ENCODE measurements at places on chromosomes 5 and 9.
A peak's percentile ranks its signal among the peaks of the same experiment; 100 is the strongest.

DNA sequence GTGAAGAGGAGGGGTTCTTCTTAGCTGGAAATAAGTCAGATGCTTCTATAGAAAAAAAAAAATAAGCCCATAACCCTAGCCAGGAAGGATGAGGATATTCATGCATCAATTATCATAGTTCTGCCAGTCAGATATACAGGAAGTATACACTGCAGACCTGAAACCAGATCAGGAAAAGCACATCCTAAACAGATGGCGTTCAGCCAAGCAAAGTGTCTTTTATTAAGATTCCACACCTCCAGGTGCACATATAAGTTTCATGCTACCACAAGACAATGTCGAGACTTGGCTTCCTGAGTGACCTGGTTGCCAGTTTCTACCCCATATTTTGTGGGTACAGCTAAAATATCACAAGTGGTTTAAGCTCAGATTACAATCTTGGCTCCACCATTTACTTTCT, 108.3 kb downstream of the CETN3 start:
- no peak for DNase-seq

GRCh38 chr5:531101-531748, 7.0 kb upstream of the SLC9A3 start:
- no peak for DNase-seq

- no peak for DNase-seq
Measured at GRCh38 chr5:180052211-180052818, 19.2 kb downstream of the RNF130 start.

GRCh38 chr5:158899211-158899610, 200.5 kb downstream of the EBF1 start:
- DNase-seq = no peak

DNA sequence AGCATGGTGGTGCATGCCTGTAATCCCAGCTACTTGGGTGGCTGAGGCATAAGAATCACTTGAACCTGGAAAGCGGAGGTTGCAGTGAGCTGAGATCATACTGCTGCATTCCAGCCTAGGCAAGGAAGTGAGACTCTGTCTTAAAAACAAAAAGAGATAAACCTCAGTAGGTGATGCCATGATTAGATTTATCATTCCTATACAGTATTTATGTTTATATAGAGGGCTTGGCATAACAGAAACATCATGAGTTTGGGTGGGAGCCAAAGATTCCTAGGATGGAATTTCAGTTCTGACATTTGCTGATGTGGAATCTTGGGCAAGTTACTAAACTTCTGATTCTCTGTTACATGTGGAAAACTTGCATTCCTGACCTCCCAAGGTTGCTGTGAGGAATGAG, 22.3 kb downstream of the RFK start:
- no peak for DNase-seq

DNA sequence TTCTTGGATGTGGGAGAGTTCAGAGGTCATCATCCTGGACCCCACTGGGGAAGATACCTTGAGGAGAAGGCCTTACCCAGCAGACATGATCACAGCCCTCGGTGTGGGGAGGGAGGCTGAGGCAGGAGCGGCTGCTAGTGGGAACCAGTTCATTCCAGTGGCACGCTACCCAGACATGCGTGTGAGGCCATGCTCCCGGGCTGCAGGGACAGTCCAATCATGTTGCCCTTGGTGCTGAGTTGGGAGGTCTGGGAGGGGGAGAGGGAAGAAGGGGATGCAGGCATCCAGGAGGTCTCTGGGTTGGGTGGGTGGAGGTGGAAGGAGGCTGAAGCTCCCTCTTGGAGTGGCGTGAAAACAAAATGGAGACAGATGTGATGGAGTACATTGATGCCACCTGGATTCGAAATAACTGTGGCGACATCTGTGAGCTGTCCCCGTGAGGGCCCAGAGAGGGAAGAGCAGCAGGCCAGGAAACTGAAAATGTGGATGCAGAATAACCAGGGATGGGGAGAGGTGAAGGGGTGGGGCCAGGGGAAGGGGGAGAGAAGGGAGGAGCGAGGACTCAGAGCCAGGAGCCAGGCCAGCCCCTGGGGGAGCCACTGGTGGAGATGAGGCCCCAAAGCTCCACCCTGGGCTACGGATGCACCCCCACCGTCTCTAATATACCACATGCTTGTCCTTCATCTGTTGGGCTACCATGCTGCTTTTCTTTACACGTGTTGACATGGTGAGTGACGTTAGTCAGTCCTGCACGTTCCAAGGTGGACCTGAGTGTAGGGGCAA, 16.2 kb downstream of the NDUFS6 start:
- DNase-seq = no peak

DNA sequence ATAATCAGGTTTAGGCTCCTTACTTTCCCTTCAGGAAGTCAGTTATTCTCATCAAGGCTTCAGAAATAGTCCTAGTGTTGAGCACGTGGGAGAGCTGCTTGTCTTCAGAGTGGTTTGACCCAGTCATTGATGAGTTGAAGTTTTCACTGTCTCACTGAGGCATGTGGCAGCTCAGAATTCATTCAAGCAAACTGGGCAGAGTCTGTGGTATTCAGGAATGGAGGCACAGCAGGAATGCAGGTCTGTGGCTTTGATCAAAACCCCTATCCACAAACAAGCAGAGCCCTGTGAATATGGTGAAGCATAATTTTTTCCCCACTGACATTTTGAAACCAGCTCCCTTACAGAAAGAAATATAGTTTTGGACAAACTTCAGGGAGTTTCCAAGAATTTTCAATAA, 207.3 kb downstream of the CD180 start:
- DNase-seq = no peak

- DNase-seq = no peak
Measured at GRCh38 chr9:120158221-120158620, 421.7 kb downstream of the CDK5RAP2 start.

GRCh38 chr5:69431424-69432303, 16.7 kb downstream of the MARVELD2 start:
- DNase-seq = no peak

DNA sequence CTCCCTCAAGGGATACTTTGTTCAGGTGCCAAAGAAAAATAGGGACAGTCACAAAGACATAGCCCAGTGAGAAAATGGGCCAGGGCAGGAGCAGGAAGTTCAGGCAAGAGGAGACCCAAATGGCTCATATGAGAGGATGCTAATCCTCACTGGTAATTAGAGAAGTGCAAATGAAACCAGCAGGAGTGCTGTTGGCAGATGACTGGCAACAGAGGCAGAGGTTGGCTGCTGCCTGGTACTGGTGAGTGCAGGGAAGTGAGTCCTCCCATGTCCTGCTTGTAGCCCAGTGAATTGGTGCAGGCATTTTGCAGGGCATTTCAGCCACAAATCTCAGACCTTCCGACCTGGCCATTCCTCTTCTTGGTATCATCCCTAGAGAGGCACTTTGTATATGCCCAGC, 23.5 kb downstream of the ODF2 start:
- DNase-seq = no peak

GRCh38 chr5:7181841-7182240, 214.1 kb upstream of the ADCY2 start:
- DNase-seq = no peak

DNA sequence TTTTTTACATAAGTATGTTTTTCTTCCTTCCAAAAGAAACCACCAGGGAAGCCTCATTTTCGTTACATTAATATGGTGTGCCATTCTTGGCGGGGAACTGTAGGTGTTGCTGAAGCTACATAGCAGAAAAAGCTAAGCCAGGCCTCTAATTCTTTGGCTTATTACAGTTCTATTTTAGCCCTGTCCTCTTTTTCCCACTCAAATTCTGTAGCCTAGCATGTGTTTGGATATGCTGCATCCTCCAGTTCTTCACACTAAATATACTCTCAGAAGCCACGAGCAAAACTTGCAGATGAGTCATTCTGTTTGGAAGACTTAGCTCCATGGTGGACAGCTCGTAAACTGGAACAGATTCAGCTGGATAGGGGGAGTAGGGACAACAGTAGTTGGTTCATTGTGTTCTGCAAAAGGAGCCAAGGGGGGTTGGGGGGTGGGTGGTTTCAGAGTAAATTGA, 369.4 kb downstream of the TMEM161B start:
- no peak for DNase-seq

- DNase-seq = no peak
Measured at GRCh38 chr5:24855485-24855884, 210.7 kb upstream of the CDH10 start.

- peak; percentile 30 for DNase-seq
Measured at GRCh38 chr9:34809504-34810186, 99.7 kb upstream of the CCL21 start.

DNA sequence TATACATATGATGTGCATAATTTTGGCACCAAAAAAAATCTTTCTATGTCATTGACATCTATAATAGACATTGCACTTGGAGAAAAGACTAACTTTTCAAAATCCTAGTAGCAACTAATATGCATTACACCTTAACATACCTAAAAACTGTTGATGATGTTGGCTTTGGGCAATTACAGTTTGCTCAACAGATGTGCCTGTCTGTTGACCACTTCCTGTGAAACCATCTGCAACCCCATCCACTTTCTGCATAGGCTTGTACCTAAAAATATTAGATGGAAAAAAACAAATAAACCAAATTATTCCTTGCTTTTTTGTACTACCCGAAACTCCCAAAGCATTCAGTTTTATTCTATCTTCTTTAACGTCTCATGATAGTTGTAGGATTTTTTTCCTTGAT, 248.6 kb downstream of the RFX3 start:
- DNase-seq = peak; percentile 12

- DNase-seq = no peak
Measured at GRCh38 chr9:98231770-98232478, 23.5 kb downstream of the TBC1D2 start.

DNA sequence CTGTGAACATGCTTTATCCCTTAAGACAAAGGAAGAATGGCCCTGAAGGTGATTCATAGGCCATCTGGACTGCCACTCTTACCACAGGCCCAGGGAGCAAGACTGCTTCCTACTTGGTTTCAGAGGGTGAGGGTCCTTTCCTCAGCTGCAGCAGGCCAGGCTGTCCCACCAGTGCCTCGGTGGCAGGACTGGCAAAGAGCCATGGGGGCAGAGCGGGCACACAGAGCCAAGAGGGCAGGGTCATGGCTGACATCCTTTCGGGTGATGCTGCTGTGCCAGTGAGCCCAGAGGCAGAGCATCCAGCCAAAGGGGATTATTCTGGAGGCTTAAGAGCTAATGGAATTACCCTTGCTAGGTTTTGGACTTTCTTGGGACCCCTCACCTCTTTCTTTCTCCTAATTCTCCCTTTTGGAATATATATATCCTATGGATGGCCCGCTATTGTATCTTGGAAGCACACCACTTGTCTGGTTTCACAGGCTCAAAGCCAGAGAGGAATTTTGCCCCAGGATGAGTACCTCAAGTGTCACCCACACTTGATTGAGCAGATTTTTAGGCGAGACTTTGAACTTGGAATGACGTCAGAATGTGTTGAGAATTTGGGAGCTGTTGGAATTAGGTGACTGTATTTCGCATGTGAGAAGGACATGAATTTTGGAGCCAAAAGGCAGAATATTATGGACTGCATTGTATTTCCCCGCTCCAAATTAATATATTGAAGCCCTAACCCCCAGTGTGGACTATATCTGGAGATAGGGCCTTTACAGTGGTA, 180.6 kb downstream of the BARX1 start:
- no peak for DNase-seq

DNA sequence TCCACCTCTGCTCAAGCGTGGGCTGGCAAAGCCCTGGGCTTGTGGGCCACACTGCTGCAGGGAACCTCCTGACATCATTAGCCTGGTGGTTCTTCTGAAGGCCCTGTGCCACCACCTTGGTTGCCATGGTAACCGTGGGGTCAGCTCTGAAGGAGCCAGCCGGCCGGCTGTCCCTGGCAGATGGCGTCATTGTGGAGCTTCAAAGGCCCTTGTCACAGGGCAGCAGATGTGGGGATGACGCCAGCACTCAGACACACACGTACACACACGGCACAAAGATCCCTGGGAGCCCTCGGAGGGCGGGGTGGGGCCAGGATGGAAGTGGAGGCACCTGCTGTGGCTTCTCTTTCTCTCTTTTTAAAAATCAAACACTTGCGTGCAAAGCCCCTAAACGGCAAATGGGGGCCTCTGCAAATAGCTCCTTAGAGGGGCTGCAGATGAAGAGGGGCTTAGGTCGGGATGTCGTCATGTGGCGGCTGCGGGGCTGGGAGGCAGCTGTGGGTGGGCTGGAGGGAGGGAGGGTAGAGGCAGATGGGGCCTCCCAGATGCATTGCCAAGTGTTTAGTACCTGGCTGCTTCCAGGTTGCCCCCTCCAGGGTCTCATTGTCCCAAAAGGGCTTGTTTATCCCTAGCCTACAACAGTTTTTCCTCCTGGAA, 19.5 kb upstream of the RPL26L1 start:
- no peak for DNase-seq

- DNase-seq = no peak
Measured at GRCh38 chr5:97167435-97167834, 15.6 kb downstream of the RIOK2 start.

DNA sequence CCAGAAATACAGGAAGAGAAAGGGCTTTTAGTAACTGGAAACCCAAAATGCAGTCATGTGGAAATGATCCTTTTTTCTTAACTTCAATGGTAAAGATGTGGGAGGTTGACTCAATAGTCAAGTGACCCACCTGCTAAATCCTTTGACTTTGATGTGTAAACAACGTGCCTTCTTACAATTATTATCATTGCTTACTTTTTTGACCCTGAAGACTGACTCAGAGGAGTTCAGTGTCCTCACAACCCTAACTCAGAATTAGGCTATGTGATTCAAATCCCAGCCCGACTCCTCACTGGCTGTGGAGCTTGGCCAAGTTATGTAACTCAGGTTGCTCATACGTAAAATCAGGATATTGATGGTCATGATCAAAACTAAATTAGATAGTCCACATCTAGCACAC, 27.9 kb downstream of the ANXA1 start:
- DNase-seq = no peak

- DNase-seq = no peak
Measured at GRCh38 chr9:111360881-111361280, 30.9 kb upstream of the OR2K2 start.

DNA sequence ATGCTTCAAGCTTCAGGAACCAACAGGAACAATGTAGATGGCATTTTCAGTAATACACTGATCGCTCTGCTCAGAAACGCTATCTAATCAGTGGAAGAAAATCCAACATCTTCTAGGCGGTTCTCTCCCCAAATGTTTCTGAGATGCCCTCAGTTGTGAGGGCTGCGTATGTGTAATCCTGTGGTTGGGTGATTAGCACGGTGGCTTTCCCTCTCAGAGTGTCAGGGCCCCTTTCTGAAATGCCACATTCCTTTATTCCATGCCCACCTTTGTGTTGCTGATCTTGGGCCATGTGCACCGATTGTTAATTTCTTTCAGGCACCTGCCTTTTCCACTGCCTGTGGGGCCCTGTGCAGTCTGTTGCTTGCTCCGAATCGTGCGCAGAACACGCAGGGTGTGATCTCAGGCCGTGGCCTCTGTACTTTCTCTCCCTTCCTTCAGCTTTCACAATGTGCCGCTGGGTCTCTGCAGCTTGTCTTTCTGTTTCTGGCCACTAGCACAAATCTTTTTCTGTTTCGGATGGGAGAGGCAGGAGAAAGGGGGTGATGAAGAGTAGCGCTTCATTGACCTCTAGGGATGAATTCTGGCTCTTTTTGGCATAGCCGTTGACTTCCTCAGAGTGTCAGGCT, 324.0 kb downstream of the PARP8 start:
- no peak for DNase-seq

Measured in hematopoietic multipotent progenitor cell treated with erythropoietin and hydrocortisone succinate and interleukin-3 and kit ligand, for 6 days (in vitro differentiated cells).